ENCODE measurements at places on chromosomes 16 and 17. TPM values are rescaled to one million over a fixed set of nuclear protein-coding genes. Genes with fewer than 3 reads are reported as not detected.

Gene SMPD3
- 0.53 TPM for total RNA-seq

Gene APOBR
- total RNA-seq = 0.05 TPM

Gene PITPNM3
- 1.1 TPM for total RNA-seq

Gene CLEC18A
- total RNA-seq = 7.2 TPM

Gene HOXB1
- total RNA-seq = not detected

Gene NPIPB12
- 29.1 TPM for total RNA-seq

Gene VAMP2
- total RNA-seq = 9.0 TPM

Gene VAT1L
- total RNA-seq = 2.3 TPM
